Stimulated activated CD8-positive, alpha-beta memory T cell treated with anti-CD3 and anti-CD28 coated beads, Interleukin-15, amount 100 ng/mL, for 24 hours (primary cell): ENCODE measurements at places on chromosomes 1 and 21.

DNA sequence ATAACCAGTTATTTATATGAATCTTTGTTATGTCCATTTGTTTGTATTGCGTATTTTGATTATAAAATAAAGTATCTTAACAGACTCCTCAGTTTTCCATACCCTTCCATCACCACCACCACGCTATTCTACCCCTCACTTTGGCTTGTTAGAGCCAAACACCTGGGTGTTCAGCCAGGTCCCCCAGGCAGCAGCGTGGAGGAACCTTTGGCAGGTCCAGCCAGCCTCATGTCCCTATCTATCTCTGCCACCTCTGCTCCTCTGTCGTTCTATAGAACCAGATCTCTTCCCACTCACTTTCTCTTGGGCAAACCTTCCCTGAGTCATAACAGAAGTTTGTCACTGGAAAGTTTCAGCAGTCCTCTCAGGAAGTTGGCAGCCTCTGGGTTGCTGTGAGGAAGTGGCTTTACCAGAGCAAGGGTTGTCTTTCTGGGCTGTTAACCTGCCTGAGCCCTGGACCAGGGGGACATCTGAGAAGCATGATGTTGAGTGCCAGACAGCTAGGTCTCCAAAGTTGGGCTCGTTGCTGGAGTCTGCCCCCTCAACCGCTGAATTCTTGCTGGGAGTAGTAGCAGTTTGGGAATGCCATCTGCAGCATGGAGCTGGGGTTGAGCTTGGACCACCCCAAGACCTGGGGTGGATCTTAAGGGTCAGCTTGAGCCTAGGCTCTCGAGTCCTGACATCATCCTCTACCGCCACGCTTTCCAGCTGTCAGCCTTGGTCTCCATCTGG lies 996 bp upstream of the SH3BGRL3 start:
- DNase-seq, result no peak

GRCh38 chr1:18182398-18183160 lies 75.0 kb downstream of the IGSF21 start:
- no peak for DNase-seq

DNA sequence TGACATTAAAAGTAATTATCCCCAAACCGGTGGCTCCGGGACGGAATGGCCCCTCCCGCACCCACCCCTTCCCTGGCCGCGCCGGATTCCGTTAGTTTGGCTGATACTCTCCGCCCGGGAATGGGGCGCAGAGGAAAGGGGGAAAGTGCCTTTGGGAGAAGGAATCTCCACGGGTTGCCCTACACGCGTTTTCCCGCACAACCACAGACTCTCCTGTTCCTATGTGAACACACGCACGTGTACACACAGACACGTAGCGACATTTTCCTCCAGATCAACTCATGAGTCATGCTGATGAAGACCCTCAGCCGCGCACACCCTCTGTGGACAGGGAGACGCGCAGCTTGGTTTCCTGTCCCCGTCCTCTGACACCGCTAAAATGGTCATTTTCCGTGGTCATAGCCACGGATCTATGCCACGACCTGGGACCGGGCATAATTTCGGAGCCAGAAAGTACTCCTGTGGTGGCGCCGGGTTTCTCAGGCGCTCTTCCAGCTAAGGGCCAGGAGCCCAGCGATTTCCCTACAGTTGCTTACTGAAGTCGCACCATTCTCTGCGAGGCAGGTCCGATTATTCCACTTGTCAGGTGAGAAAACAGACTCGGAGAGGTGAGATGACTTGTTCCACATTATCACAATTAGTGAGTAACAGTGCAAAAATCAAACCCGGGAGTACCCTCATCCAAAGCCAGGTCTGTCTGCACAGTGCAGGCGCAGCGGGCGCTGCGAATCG lies 4.0 kb upstream of the DMRTA2 start:
- DNase-seq, result no peak

GRCh38 chr1:56081173-56081572 lies 498.2 kb downstream of the PLPP3 start:
- DNase-seq, result no peak

DNA sequence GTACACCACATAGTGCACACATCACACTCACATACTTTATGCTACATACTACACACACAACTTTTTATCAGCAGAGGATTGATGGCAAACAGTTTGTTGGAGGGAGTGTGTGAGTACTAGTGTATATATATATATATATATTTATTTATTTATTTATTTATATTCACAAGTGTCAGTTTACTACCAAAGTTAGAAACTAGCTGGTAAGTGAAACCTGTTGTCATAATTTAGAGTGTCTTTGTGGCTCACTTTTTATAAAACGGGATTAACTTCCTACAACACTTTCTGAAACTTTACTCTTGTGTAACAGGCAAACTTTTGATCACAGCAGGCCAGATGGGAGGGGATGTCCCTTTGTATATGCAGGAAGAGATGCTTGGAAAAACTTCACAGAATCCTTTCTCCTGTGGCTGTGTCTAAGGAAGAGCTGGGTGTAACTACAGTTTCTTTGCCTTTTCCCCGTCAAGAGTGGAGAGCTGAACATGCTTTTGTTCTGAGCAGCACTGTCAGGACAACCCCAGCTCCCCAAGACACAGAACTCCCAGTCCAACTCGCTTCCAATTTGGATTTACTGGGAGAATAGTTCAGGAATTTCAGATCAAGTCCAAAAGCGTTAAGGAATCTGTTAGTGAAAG lies 1.9 kb upstream of the SAMD13 start:
- DNase-seq, result no peak

DNA sequence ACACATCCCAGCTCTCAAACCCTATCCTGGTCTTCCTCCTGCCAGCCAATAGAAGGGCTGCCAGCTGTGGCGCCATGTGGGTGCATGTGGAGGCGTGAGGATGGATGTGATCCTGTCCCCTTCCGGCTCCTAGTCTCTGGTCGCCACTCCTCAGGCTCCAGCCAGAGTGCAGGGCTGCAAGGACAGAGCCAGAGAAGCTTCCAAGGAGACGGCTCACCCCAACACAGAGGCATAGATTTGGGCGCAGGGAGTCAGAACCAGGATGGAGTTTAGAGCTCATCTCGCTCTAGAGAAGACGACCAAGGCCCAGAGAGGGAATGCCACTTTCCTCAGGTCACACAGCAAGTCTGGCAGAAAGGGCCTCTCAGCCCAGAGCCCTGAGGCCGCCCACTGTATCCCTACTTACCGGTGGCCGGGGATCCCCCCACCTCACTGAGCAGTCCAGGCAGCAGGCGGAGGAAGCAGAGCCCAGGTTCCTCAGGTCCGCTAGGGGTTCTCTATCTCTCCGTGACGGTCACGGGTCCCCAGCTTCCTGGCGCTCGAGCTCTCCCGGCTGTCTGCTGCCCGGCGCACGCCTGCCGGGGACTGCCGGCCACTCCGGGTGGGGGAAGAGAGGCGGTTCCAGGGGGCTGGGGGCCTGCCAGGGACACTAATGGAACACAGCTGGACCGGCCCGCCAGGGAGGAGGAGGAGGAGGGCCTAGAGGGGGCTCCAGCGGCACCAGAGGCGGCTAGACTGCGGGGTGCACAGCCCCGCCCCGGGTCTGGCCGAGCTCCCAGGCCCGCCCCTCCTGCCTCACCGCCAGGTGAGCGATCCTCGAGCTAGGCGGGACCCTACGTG lies at the start of gene COL16A1:
COL16A1 (minus strand) TSS at position 587 of the 840 bp plus-strand sequence. CDS start 1,824 bp downstream, outside the sequence.
- no peak for DNase-seq

GRCh38 chr1:220219865-220220698 lies 52.2 kb downstream of the RAB3GAP2 start:
- DNase-seq, result no peak

- DNase-seq, result no peak
These were observed 413 bp downstream of the EFCAB7 start for GRCh38 chr1:63523738-63524137.

DNA sequence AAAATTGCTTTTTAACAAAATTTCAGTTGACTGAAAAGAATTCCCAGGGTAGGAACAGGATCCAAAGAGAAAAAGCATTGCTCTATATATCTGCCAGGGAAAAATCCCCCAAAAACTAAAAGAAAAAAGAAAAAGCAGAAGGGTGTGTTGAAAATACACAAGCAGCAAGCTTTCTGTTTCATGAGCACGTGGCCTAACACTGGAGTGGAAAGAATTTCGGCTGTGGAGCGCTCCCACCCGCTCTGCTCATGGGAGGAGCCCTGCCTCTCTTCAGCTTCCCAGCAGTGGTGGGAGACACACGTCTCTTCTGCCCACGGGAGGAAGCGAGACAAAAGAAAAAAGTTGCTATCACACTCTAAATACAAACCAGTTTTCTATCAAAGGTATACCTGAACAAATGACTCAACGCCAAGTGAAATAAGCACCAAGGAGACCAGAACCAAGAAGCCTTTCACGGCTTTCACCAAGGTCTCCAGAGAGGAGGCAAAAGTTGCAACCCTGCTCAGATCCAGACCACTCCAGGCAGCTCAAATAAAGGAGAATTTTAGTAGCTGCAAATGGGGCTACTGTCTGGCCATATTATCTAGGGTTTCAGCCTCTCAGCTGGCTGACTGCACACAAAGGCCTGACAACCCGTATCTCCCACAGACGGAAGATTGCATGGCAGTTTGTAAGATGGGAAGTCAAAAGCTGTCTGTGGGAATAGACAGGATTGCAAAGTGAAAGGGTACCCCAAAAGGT lies 29.5 kb upstream of the ZNF496 start:
- no peak for DNase-seq

- DNase-seq, result no peak
These were observed at the start of gene TRIM46 for GRCh38 chr1:155173478-155174323. TRIM46 (plus strand) TSS chr1:155173849; CDS start chr1:155173967, 118 bp downstream.
